CD14-positive monocyte (primary cell): ENCODE measurements at places on chromosomes 1 and 21.

GRCh38 chr1:101833312-101833711 is 163.4 kb downstream of the OLFM3 start:
- DNase-seq, result no peak

- no peak for DNase-seq
Measured at GRCh38 chr1:153400244-153400643, 9.4 kb upstream of the S100A8 start.

GRCh38 chr1:230867903-230868735 is at the start of gene C1orf198:
C1orf198 (minus strand) TSS chr1:230868521; CDS start chr1:230868512, 9 bp downstream.
- DNase-seq, result peak; percentile 57

DNA sequence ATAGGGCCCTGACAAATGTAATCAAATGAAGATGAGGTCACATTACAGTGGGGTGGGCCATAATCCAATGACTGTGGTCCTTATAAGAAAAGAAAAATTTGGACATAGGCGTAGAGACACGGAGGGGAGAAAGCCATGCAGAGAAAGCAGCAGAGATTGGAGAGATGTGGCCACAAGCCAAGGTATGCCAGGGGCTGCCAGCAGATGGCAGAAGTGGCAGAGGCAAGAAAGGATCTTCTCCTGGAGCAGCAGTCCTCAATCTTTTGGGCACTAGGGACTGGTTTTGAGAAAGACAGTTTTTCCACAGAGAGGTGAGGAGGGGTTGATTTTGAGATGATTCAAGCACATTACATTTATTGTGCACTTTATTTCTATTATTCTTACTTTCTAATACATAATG is 355.1 kb downstream of the NPHP4 start:
- no peak for DNase-seq

- DNase-seq, result no peak
Measured at GRCh38 chr1:165185161-165185889, 171.2 kb downstream of the LMX1A start.

DNA sequence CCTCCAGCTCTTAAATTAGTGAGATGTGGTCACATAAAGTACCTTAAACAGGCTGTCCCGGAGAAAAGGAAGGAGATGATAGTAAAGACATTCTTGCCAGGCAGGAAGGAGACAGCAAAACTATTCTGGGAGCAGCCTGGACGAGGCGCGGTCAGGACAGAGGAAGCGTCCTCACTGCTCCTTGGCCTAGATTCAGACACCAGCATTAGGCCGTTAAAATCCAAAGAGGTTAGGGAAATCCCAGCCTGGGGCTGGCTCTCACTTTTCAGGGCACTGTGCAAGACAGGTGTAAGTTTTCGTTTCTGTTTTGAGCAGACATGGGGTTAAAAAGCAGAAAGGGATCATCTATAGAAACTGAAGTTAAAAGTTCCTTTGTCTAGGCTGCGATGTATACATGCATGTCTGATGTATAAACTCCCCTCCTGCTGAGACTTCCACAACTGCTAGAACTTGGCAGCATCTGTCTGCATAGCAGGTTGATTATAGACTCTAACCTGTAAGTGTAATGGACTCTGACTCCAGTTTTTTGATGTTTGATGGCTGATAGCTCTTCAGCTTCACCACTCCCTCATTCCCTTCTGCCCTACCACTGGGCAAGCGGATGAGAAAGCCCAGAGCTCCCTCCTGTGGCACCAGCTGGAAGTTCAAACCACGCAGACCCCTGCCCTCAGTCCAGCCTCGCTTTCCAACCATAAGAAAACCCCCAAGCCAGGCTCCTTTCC is 21.5 kb downstream of the STPG1 start:
- peak; percentile 55 for DNase-seq

- no peak for DNase-seq
Measured at GRCh38 chr1:243550276-243550675, 294.4 kb downstream of the SDCCAG8 start.

DNA sequence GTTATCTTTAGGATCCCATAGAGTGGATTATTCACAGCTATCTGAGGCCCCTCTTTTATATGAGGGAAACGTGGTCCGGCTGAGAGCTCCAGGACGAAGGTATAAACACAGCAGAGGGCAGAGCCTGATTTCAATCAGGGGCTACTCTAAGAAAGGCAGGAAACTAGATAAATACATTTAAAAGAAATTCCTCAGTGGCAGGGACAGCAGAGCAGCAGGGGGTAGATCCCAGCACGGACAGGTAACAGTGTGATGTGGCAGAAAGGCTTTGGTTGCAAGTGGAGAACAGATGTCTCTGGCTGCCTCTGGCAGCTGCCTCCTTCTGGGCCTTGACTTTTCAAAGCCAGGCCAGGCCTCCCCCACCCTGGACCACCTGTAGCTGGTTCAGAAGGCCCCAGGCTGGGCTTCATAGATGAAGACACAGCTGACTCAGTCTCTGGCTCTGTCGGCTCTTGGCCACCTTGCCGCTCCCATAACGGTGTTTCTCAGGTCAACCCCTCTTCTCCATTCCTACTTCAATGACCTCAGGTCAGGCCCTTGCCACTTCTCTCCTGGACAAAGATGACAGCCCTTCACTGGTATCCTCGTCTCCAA is 43.8 kb downstream of the FAM78B start:
- DNase-seq, result no peak

DNA sequence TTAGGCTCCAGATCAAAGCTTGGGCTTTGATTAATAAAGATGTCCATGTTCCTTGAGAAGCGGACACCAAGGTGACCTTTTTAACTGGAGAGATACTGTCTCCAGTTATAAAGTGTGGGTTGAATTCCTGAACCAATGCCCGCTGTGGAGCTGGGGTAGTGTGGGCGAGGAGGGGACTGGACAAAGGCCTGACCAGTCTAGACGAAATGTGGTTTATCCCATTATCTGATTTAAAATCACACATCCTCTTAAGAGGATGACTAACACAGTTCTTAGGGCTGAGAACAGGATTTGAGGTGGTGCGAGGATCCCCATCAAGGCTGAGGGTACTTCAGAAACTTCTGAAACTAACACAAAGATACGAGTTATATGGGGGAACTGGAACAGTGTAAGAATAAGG is 84.5 kb upstream of the GCLM start:
- DNase-seq, result no peak

GRCh38 chr21:24272521-24272938 is 1334.8 kb downstream of the MRPL39 start:
- DNase-seq, result no peak

DNA sequence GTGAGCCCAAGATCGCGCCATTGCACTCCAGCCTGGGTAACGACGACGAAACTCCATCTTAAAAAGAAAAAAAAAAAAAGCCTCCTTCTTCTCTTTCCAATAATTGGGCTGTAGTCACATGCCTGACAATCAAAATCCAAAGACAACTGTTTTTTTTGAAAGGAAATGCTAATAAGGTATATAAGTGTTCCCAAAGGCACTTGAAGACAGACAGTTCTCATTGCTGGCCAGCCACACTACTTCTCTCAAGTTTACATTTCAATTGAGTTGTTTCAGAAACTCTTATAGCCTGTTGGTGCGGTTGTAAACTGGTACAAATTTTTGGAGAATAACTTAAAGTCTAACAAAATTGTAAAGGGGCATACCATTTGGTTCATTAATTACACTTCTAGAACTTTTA is 23.3 kb downstream of the GATAD2B start:
- no peak for DNase-seq

- DNase-seq, result no peak
Measured at GRCh38 chr1:198640174-198640573, 1.3 kb downstream of the PTPRC start.

DNA sequence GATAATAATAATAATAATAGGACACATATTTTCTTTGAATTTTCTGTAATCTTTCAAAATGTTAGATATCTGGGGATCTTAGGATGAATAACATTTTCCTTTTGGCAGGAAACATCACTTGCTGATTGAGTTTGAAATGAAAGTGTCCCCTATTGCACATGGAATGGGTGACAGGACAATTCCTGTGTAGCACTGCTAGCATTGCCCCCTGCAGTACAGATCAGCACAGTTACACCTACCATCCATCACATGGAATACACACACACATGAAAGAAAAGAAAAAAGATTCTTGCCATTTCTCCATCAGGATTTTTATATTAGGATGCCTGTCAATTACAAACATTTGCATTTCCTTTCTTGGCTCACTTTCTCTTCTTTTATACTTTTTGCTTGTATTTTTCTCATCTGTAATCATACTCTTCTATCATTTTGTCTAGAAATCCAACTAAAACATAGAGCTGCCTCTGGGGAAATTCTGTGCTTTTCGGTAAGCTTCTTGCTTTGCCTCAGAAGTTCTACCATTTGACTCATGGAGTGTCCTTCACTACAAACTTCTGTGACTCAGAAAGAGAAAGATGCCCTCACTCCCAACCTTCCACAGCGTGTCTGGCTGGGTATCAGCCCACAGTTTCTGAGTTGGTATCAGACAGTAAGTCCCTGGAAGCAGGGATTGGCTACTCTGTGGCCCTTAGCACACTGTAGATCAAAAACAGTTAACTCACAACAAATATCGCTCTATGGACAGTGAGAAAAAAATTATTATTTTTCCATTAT is 641.2 kb downstream of the PTPRC start:
- no peak for DNase-seq

DNA sequence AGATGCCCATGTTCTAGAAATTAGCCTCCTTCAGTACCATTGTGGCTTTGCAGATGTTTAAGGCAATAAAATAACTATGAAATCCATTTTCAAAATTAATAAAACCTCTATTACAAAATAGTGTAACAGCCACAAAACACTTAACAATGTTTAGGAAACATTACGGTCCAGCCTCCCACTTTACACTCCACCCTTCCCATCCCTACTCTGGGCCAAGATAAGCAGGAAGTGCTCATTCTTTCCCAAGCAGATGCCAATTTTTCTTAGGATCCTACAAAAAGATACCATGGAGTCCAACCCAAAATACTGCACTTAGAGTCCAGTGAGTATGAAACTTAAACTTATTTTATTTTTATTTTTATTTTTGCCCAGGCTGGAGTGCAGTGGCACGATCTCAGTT is 150.8 kb downstream of the NR5A2 start:
- DNase-seq, result no peak

- no peak for DNase-seq
Measured at GRCh38 chr1:227370533-227371254, 52.4 kb upstream of the CDC42BPA start.

- no peak for DNase-seq
Measured at GRCh38 chr1:95948023-95948422, 714.0 kb downstream of the RWDD3 start.

- DNase-seq, result peak; percentile 72
Measured at GRCh38 chr1:65164633-65165032, 16.6 kb downstream of the AK4 start.

- DNase-seq, result no peak
Measured at GRCh38 chr21:18253221-18253620, 8.6 kb downstream of the CHODL start.

DNA sequence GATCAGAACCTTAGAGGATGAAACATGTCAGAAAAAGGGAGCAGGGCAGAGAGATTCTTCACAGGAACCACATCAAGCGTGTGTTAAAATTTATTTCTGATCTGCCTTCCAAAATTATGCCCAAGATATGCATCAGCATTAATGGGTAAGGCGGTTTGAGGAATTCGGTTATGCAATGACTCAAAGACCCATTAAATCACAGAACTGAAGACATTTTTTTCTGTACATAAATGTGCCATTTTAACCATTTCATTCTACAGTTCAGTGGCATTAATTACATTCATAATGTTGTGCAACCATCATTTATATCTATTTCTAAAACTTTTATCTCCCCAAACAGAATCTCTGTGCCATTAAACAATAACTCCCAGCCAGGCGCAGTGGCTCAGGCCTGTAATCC is 43.4 kb downstream of the CNST start:
- DNase-seq, result no peak

- no peak for DNase-seq
Measured at GRCh38 chr1:119112244-119112643, 28.2 kb downstream of the WARS2 start.

- no peak for DNase-seq
Measured at GRCh38 chr1:208683141-208683540, 439.0 kb upstream of the PLXNA2 start.

- no peak for DNase-seq
Measured at GRCh38 chr1:201088395-201088794, 23.8 kb downstream of the CACNA1S start.

- DNase-seq, result no peak
Measured at GRCh38 chr1:187928288-187928687, 1099.5 kb downstream of the PLA2G4A start.

GRCh38 chr1:178254433-178254832 is 160.5 kb downstream of the RASAL2 start:
- no peak for DNase-seq

- no peak for DNase-seq
Measured at GRCh38 chr1:58976294-58976693, 192.4 kb upstream of the JUN start.
